SJSA1 (cell line): ENCODE measurements at places on chromosomes 3 and 15. TPM values are rescaled to one million over a fixed set of nuclear protein-coding genes. Genes with fewer than 3 reads are reported as not detected.

IL17RB gene
- total RNA-seq: not detected in 2 replicates

RAD51 gene
- total RNA-seq: 32.3 and 33.3 TPM in 2 replicates

UROC1 gene
- not detected in 2 replicates for total RNA-seq

NME9 gene
- 0.13 TPM in 1 of 2 replicates, not detected in the other for total RNA-seq

CTXND1 gene
- not detected in 2 replicates for total RNA-seq

CCDC39 gene
- total RNA-seq: not detected in 2 replicates

CCPG1 gene
- 21.4 and 28.2 TPM in 2 replicates for total RNA-seq

EPM2AIP1 gene
- total RNA-seq: 4.6 and 7.8 TPM in 2 replicates

DNA sequence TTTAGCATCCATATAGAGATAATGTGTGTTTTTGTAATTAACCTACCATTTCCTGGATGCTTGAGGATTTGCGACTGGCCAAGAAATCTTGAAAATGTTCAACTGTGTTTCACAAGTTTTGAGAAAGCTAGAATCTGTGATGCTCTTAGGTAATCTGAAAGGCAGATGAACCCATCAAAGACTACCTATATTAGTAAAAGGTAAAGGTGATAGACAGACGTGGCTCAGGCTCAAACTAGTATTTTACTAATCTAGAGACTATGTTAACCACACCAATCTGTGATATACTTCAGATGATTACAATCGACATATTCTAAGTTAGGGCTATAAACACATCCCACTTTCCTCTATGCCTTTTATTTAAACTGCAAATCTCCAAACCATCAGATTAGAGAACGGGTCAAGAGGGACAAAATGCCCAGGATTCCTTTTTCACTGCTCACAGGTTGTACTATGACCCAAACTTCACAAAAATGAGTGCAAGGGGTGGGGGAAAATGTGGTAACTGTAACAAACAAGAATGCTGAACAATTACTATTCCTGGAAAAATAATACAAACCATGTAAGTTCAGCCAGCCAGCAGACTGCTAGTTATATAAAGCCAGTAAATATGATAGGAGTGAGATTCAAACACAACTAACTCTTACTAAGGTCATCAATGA is 295.1 kb downstream of the FOXP1 start:
- no peak for DNase-seq

GRCh38 chr15:47846128-47846868 is 129.0 kb downstream of the SEMA6D start:
- no peak for DNase-seq

- no peak for DNase-seq
Observed at GRCh38 chr15:52031556-52031955, 12.5 kb downstream of the MAPK6 start.

DNA sequence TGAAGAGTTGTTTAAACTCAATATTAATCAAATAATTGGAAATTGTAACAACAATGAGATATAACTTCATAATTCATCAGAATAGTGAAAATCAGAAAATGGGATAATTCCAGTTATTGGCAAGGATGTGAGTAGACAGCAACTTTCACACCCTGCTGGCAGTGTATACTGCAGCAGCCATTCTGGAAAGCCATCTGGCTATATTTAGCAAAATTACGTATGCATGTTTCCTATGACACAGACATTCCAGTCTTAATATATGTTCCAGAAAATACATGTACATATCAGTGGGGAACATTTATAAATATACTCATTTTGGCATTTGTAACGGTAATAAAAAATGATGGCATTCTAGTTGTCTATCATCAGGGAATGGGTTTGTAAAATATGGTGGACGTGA is 564.1 kb downstream of the GBE1 start:
- DNase-seq: no peak

DNA sequence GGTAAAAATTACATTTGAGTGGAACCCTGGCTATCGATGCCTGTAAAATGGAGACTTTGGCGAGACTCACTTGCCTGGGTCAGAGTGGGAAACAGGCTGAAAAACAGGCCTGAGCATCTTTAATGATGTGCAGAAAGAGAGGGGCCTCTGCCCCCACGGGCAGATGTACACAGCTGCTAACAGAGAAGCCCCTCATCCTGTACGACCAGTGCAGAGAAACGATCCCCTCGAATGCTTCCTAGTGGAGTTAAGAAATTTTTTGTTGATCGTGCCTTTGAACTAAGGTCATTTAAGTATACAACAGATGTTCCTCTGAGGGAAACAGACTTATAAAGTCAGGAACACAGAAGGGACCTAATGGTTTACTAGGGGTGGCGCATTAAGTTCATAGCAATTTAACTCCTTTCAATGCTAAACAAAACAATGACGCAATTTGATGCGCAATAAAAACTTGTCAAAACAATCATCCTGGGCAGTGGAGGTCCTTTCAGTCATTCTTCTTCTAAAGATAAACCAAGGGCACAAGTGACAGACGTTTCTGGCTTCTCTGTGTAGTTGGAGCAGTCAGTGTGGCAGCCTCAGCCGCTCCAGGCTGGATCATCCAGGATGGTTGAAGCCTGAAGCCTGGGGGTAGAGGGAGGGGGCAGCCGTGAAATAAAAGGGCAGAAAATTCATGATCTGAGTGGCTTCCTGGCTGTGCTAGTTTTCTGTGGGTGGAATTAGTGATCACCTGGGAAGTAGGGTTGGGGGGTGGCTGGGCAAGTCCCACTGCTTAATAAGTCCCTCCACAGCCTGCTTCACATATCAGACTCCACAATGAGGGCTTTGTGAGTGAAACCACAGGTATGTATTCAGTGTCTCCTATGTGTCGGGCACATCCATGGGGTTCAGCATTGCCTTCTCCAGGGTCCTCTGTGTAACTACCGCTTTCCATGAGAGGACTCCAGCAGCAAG is 50.8 kb upstream of the MRPS22 start:
- peak; percentile 52 for DNase-seq

DNA sequence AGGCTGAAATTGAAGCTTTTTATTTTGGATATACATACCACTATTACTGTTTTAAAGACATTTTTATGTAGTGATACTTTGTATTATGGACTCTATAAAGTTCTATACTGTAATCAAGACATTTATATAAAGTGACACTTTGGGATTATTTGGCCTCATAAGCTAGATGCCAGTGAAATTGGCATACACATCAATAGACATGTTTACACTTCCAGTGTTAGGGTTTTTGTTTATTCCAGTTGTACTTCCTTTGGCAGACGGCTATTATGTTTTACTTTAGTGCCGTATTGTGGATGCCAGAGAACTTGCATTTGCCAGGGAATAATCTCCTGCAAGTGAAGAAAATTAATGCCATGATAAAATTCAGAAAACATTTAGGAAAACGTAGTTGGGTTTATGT is 6.0 kb downstream of the LXN start:
- no peak for DNase-seq

- DNase-seq: no peak
Observed at GRCh38 chr3:196677931-196678330, 34.1 kb downstream of the CEP19 start.

GRCh38 chr3:62159709-62160092 is 213.6 kb downstream of the FEZF2 start:
- no peak for DNase-seq

DNA sequence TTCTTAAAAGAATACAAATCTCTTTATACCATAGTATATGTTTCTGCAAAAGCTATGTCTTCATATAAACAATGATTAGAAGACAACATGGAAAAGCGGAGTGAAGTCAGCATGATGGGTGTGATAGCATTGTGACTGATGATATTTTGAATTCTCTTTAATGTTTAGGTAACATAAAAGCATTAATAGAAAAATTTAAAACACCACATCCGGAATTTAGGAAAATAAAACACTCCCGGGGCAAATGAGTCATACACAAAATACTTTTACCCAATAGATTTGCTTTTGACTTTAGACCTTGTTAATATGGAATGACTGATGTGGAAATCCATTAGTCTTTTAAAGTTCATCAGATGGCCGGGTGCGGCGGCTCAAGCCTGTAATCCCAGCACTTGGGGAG is 134.7 kb downstream of the P3H2 start:
- DNase-seq: peak; percentile 34
